ENCODE measurements at places on chromosomes 11 and 22. TPM values are rescaled to one million over a fixed set of nuclear protein-coding genes. Genes with fewer than 3 reads are reported as not detected.

DNA sequence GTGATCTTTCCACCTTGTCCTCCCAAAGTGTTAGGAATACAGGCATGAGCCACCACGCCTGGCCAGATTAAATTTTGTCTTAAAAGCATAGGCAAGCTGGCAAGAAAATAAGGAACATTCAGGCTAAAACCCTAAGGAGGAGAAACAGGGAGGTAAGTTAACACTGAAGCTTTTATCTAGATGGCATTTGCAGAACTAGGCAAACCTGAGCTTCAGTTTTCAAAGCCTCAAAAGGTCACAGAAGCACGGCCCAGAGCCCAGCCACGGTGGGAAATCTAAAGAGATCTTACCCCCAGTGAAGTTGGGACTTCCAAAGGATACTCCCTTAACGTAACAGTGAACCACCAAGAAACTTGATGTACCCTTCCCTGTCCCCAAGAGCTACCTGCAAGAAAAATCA lies 28.4 kb downstream of the PC start:
- no peak for DNase-seq

DNA sequence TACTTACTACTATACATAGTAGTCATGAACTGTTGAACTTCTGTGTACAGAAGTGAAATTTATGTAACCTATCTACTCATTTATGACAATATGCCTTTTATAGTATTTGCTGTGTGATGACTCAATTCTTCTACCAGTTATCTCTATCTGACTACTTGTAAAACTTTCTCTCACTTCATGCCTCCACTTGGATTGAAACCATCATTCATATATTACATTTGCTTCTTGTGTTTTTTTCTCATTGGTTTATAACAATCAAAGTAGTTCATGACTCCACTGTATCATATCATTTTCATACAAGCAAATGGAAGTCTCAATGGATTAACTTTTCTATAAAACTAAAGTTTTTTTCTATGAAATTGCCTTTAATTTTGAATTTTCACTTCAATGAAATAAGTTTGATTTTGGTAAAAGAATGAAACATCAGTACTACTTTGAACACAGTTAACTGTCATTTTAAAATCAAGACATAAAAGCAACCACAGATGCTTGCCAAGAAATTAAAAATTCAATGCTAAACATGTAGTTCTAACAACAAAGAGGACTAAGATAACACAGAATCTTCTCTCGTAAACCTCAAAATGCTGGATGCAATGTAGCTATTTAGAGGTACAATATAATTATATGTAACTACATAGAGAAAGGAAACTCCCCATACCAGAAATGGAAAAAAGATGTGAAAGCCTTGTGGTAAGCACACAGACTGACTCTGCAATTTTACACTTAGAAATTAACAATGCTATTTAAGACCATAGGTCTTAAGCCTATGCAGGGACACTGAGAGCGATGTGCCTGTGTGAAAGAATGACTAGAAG lies 27.6 kb upstream of the EXPH5 start:
- no peak for DNase-seq

GRCh38 chr11:34262531-34263081 lies 95.2 kb downstream of the ABTB2 start:
- no peak for DNase-seq

DNA sequence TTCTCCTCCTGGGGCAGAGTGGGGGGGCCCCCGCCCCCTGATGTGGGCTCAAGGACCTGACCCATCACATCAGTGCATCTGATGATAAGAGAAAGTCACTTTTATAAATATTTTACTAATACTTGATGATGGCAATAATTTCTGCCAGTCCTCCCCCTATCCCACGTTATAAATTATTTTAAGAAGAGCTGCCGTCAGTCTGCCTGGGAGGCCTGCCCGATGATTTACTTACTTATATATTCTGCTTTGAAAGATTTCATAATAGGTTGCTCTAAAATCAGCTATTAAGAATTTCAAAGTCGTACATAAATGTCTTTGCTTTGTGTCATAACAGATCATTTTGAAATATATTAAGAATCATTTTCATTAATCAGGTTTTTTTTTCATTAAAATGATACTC lies 58.8 kb downstream of the MYO18B start:
- DNase-seq, result no peak

GRCh38 chr11:72216638-72217037 lies at the start of gene FOLR2:
FOLR2 (plus strand) TSS chr11:72216794; CDS start chr11:72218585, 1,791 bp downstream.
- no peak for DNase-seq

- no peak for DNase-seq
Observed at GRCh38 chr11:104043142-104043541, 6.7 kb downstream of the DDI1 start.

- DNase-seq, result peak; percentile 86
Observed at GRCh38 chr11:76208438-76209374, 2.4 kb upstream of the WNT11 start.

DNA sequence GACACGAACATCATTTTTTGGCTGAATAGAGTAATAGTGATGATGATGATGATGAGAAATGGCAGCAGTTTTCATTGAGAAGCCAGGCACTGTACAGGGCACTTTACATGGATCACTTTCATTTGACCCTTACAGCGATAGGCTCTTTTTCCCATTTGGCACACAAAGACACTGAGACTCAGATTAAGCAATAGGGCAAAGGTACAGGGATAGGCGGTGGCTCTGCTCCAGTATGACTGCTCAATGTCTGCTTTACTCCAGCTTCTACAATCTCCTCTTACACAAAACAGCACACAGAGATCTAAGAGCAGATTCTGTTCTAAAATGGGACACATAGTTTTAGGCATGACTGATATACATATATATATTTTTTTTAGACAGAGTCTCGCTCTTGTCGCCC lies 40.6 kb downstream of the MPPED2 start:
- DNase-seq, result no peak

GRCh38 chr11:100584201-100584985 lies 102.7 kb upstream of the ARHGAP42 start:
- no peak for DNase-seq

GRCh38 chr11:20342347-20343141 lies 21.0 kb upstream of the HTATIP2 start:
- DNase-seq, result no peak

DNA sequence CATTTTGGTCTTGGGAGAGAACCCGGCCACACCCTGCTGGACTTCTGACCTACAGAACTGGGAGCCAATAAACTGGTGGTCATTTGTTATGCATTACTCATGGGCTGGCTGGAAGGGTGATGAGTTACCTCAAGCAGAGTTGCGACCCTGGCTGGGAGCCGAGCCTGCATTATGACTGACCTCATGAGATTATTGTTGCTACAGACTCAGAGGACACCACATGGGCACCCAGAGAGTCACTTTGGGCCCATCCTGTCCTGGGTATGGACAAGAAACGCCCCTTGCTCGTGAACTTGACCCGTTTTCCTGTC lies 531.7 kb downstream of the TBC1D22A start:
- DNase-seq, result peak; percentile 47

DNA sequence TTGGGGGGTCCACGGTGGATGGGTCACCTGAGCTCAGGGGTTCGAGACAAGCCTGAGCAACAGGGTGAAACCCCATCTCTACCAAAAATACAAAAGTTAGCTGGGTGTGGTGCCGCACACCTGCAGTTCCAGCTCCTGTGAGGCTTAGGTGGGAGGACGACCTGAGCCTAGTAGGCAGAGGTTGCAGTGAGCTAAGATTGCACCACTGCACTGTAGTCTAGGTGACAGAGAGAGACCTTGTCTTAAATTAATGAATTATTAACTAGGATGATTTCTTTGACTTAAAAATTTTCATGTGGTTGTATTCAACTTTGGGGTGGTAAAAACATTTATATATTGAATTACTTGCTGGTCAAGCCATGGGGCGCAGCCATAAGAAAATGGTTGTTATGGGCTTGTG lies 33.9 kb downstream of the CCDC83 start:
- DNase-seq, result no peak

GRCh38 chr11:47332791-47333525 lies 19.5 kb downstream of the MYBPC3 start:
- no peak for DNase-seq

DNA sequence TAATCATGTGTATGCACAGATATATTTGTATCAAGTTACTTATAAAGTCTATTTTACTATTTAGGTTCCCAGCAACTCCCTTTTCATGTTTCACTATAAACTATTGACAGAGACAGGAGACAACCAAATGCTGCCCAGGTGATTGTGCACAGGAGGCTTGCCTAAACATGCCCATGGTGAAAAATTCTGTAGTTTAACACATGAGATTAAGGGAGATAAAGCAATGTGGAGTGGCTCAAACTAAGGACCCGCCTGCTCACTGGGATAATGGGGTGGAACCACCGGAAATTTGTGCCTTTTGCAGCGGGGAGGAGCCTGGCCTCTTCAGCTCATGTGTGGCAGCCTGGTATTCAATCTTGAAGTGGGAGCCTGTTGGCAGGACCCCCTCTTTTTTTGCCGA lies 459.5 kb upstream of the CNTN5 start:
- DNase-seq, result no peak

- no peak for DNase-seq
Observed at GRCh38 chr22:31826443-31826842, 72.6 kb downstream of the DEPDC5 start.

- DNase-seq, result no peak
Observed at GRCh38 chr11:45543808-45544422, 121.5 kb downstream of the CHST1 start.

DNA sequence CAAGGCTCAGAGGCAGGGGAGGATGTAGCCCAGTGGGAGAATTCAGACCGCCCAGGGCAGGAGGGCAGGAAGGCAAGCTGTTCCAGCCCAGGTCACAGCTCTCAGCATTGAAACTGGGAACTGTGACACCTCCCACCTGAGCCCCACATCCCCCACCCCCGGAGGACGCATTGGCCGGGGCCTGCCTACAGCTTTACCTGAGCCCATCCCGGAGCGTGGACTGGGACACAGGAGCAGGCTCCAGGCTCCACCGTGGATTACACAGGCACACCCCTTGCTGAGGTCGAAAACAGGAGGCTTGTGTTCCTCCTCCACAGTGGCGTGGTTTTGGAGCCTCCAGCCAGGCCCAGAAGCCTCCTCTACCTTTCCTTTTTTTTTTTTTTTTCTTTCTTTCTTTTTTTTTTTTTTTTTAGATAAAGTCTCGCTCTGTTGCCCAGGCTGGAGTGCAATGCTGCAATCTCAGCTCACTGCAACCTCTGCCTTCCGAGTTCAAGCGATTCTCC lies 9.1 kb upstream of the PGA3 start:
- DNase-seq, result peak; percentile 41

GRCh38 chr11:3169255-3170043 lies 4.3 kb upstream of the OSBPL5 start:
- peak; percentile 79 for DNase-seq

DNA sequence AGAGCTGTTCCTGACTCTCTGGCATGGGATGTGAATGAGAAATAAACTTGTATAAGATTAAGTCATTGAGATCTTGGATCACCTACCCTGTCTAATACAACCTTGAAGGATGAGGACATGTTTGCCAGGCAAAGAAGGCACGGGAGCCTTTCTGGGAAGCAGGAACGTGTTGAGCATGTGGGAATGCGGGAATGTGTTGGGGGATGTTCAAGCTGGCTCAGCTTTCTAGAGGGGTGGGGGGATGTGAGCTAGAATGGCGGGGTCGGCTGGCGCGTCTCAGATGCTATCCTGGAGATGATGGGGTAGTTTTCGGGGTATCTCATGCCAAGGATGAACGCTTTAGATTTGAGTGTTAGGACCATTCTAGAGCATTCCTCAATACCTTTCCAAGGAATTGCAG lies 227.1 kb downstream of the DSCAML1 start:
- no peak for DNase-seq

GRCh38 chr22:30828187-30829155 lies 133.8 kb downstream of the OSBP2 start:
- no peak for DNase-seq

DNA sequence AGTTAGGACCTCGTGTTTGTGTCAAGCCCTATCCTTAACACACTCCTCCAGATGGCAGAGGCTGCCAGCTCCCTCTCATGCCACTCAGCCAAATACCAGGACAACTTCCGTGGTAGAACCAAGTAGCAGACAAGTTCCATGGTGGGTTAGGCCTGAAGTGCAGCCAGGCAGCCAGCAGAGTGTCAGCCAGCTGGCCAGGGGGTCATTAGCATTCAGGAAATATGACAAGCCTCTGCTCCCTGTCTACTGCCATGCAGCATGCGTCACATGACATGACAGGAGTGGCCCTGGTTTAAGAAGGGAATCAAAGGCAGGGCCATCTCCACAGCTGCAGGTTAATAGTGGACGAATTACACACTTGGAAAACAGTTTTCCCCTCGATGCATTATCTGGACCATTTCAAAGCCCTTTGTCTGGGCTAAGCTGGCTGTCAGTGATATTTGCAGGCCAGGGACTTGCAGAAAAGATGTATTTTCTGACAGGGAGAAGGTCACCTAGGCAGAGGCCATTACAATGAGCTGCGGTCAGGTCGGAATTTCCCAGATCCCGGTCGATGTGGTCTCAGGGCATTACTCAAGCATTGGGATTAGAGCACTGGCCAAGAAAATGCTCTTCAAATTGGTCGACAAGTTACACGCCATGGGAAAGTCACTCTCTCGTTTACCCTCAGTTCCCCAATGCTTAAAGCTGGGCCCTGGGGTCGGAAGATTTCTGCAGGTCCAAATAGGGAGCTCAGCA lies 461.7 kb upstream of the CADM1 start:
- DNase-seq, result no peak

DNA sequence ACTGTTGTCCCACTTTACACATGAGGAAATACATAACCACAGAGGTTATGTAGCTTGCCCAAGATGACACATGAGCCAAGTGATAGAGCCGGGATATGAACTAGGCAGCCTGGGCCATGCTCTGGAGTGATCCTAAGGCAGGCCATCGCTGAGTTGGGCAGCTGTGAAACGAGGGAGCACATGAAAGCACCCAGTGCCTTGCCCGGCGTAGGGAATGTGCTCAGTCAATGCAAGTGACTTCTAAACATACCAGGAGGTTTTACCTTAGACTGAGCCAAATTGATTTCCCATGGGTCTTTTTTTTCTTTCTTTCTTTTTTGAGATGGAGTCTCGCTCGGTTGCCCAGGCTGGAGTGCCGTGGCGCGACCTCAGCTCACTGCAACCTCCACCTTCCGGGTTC lies 10.5 kb downstream of the GRIK4 start:
- DNase-seq, result no peak

GRCh38 chr11:14773755-14774154 lies 118.3 kb downstream of the CYP2R1 start:
- no peak for DNase-seq

TMEM191B gene
- polyA plus RNA-seq, result 0.69 TPM

OR51B4 gene
- not detected for polyA plus RNA-seq

NAV2 gene
- polyA plus RNA-seq, result 1.2 TPM

HOATZ gene
- polyA plus RNA-seq, result not detected

MCM5 gene
- 42.6 TPM for polyA plus RNA-seq

PAMR1 gene
- polyA plus RNA-seq, result 1.8 TPM

KCNJ4 gene
- polyA plus RNA-seq, result not detected

ARHGAP8 gene
- 12.0 TPM for polyA plus RNA-seq

CARD16 gene
- polyA plus RNA-seq, result 119 TPM

RFPL1 gene
- polyA plus RNA-seq, result not detected

TMEM258 gene
- 139 TPM for polyA plus RNA-seq

TUBGCP6 gene
- 4.6 TPM for polyA plus RNA-seq

GGT5 gene
- 4.8 TPM for polyA plus RNA-seq
